ENCODE measurements at places on chromosomes 16 and 17.

DNA sequence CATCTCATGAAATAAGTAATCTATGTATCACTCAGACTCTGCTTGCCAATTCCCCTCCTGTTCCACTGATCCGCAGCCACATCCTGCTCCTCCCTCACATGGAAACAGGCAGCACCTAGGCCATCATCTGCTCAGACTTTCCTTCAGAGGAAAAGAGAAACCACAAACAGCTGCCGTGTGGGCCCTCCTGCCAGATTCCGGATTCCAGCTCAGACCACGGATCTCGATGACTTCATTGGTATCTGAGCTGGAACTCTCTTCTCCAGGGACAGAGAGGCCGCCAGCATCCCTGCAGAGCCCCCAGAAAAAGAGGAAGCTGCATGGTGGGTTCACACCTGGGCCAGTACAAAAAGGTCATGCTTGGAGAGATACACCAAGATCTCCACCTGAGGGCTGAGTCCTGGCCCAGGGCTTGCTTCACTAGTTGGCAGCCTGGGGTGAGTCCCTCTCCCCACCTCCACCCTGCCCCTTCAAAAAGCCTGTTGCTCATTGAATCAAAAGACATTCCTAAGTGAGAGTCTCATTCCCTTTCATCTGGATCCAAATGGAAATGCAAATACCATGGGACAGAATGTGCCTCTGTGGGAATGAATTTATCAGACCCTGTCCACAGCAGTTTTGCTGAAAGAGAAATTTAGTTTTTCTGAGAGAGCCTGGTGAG, 47.2 kb downstream of the HOXB1 start:
- no peak for DNase-seq

DNA sequence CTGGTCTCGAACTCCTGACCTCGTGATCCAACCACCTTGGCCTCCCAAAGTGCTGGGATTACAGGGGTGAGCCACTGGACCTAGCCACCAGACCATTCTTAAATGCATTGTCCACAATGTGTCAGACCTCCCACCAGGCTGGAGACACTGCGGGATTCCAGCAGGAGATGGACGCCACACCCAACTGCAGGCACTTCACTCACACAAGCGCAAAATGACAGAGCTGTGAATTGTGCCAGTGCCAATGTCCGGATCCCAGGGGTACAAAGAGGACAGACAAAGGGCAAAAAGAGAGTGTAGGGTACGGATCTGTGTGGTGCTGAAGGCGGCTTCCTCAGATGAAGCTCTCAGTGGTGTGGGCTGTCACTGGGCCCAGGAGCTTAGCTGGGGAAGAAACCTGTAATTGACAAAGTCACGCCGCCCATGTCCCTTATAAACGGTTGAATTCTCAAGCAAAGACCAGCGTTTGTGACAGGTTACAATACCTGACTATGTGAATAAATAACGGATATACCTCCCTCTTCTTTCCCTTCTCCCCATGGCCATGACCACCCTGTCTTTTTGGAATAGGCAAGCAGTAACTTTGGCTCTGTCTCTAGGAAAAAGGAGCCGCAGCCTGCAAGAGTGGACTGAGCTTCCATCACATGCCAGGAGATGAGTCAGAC, 40.0 kb downstream of the HS3ST3A1 start:
- DNase-seq = no peak

DNA sequence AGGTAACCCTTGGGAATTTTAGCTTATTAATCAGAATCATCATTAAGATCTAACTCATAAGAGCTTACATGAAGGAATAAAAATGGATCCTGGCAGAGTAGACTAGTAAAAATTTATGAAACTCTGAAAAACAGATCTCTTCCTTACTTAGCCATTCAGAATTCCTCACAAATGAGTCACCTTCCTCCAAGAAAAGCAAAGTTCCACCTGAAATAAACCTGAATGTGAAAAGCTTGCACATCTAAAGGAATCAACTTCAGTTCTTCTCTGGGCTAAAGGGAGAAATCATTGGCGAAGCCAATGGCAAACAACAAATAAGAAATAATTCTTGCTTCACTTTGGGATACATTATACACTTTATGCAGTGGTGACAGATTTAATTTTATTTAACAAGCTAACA, 22.7 kb downstream of the MYO1D start:
- DNase-seq = no peak

- DNase-seq = no peak
Measured at GRCh38 chr16:4675864-4676786, 17.2 kb upstream of the NUDT16L1 start.

GRCh38 chr17:19371259-19372010, 6.9 kb upstream of the MAPK7 start:
- DNase-seq = no peak

DNA sequence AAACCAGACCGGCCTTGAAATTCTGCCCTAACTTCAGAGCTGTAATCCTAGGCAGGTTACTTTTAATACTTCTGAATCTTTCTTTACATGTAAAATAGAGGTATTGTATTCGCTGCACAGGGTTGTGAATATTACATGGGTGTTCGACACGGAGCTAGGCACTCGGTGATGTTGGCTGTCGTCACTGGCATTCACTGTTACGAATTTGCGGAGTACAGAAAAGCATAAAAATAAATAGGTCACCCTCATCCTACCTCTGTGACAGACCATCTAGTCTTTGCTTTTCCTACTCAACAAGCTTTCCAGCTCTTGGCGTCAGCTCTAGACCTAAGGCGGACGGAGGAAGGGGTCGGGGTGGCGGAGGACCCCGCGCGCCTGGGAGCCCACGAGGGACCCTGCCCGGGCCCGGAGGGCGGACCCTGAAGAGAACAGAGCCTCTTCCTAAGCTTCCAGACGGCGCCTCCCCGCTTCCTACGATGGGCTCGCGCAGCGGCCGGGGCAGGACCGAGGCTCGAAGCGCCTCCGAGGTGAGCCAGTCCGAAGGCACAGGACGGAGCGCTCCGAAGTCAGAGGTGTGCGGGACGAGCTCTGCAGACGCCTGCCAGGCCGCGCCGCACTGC, 879 bp upstream of the SPG7 start:
- DNase-seq = no peak

- no peak for DNase-seq
Measured at GRCh38 chr17:37280841-37281240, 94.9 kb upstream of the C17orf78 start.

DNA sequence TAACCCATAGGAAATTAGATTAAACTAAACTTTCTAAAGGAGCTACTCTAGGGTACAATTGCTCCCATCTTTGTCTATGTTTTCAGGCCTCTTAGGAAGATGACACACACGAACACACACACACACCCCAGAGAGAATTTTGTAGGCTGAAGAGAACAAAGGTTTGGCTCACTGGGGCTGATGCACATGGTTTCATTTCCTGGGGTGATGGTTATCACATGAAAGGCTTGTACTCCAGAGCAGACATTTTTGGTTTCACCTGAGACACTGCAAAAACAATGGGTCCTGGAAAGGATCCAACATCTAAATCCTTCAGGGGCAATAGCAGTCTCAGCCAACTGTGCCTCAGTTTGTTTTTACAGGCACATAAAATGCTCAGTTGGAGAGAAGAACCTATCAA, 62.8 kb downstream of the GRB7 start:
- DNase-seq = no peak

DNA sequence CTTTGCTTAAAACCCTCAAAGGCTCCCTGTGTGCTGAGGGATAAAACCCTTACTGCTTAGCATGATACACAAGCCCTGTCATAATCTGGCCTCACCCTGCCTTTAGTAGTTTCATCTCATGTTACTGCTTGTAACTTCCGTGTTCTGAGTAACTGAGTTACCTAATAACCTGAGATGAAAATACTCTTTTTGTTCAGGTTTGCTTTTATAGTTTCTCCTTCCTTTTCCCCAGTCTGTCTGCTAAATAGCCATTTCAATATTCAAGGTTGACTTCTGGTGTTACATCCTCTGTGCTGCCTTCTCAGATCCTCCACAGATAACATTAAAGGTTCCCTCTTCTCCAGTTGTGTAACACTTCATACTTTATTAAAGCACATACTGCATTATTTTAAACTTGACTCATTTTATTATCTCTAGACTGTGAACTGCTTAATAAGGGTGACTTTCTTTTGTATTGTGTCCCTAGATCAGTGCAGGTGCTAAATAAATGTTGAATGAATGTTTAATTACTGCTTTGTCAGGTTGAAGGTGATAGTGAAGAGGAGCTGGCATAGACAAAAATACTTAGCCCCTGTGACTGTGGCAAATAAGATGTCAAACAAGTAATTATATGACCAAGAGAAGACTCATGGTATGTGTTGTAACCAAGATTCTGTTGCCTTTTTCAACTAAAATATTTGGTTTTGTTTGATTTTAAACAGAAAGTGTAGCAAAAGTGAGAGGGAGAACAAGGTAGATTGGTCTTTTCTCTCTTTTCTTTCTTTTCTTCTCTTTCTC, 47.8 kb downstream of the NFAT5 start:
- DNase-seq = no peak

GRCh38 chr16:12009462-12009861, 32.9 kb downstream of the SNX29 start:
- DNase-seq = peak; percentile 84

- DNase-seq = no peak
Measured at GRCh38 chr16:17632667-17633066, 161.9 kb upstream of the XYLT1 start.

GRCh38 chr17:45040459-45040858, 11.0 kb downstream of the DCAKD start:
- no peak for DNase-seq

DNA sequence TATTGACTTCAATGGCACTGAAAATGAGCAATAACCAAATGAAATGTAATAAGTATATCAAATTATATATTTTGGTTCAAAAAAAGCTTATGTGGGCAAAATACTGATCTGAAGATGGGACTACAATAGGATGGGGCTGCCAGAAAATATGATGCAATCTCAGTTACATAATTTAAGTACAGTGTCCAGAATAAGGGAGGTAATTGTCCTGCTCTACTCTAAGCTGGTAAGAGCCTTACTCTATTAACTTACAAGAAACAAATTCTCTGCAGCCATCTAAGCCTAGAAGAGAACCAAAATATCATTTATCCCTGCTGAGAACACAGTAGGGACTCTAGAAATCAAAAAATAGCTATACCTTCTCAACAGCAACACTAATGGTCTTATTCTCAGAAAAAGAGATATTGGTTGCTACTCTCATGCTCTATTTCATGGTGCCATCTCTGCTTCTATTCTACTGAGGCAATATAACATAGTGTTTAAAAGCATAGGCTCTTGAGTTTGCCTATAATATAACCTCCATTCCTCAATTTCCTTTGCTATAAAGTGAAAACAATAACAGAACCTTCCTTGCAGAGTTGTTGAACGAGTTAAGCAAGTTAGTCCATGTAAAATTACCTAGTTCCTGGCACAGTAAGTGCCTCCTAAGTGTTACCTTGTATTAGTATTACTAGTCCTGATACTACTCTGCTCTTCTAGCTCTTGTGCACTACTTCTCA, 19.9 kb downstream of the NQO1 start:
- DNase-seq = no peak

- no peak for DNase-seq
Measured at GRCh38 chr17:28256370-28256769, 62.6 kb upstream of the TMEM97 start.

Data from pons (tissue), 1 donor.